ENCODE measurements at places on chromosomes 5 and 9. TPM values are rescaled to one million over a fixed set of nuclear protein-coding genes. Genes with fewer than 3 reads are reported as not detected.
A peak's percentile ranks its signal among the peaks of the same experiment; 100 is the strongest.

DNA sequence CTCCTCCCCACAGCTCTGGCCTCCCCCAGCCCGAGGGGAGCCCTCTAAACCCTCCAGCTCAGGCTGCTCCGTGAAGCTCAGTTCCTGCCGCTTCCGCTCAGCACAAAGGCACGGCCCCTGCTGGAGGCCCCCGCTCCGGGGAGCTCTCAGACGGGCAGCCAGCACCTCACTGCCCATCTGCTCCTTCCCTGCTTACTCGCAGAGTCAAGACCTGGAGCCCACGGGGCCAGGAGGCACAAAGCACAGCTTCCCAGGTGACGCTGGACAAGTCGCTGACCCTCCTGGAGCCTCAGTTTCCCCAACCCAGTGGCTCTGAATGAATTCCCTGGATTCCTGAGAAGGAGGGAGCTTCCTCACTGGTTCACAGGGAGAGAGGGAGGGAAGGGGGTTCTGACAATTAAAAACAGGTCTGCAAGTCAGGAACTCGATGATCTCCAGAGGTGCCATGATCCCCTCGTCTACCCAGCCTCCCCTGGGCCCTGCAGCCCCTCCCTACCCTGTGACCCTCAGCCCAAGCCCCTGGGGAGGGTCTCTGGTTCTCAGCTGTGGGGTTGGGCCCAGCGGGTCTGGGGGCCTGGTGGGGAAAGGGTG, 36.2 kb downstream of the VAV2 start:
- no peak for DNase-seq
- H3K27me3 ChIP-seq: peaks cover 4% of the 10 kb centered on the region
- no peak overlapping the region for H3K4me3 ChIP-seq
- peak overlapping the region; percentile 58 for H3K27ac ChIP-seq

GRCh38 chr5:109496112-109496511, 86.3 kb upstream of the PJA2 start:
- H3K27ac ChIP-seq: no peak overlapping the region
- no peaks in the 10 kb centered on the region for H3K36me3 ChIP-seq
- H3K4me1 ChIP-seq: no peaks in the 10 kb centered on the region

SHROOM1 gene
- 8.3 TPM for total RNA-seq

DNA sequence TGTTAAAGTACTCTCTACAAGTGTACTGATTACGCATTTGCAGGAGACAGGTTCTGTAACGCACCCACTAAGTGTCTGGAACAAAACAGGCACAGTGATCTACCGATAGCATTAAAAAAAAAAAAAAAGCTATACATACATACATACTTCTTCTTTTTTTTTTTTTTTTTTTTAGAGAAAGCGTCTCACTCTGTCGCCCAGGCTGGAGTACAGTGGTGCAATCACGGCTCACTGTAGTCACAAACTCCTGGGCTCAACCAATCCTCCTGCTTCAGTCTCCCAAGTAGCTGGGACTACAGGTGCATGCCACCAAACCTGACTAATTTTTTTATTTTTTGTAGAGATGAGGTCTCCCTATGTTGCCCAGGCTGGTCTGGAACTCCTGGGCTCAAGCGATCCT, 7.6 kb downstream of the KIF24 start:
- H3K4me3 ChIP-seq: no peak overlapping the region
- no peaks in the 10 kb centered on the region for H3K27me3 ChIP-seq
- no peak for DNase-seq
- H3K27ac ChIP-seq: no peak overlapping the region
- peaks cover 4% of the 10 kb centered on the region for H3K4me1 ChIP-seq
- peaks cover under 1% of the 10 kb centered on the region for H3K36me3 ChIP-seq

GRCh38 chr9:77898864-77899263, 132.7 kb downstream of the GNAQ start:
- DNase-seq: no peak
- H3K27me3 ChIP-seq: no peaks in the 10 kb centered on the region
- H3K4me1 ChIP-seq: peaks cover 37% of the 10 kb centered on the region

- no peak for DNase-seq
- H3K27me3 ChIP-seq: no peaks in the 10 kb centered on the region
- no peak overlapping the region for H3K27ac ChIP-seq
- H3K4me3 ChIP-seq: no peak overlapping the region
- H3K36me3 ChIP-seq: no peaks in the 10 kb centered on the region
Measured at GRCh38 chr5:33312571-33313549, 127.9 kb upstream of the TARS1 start.

DNA sequence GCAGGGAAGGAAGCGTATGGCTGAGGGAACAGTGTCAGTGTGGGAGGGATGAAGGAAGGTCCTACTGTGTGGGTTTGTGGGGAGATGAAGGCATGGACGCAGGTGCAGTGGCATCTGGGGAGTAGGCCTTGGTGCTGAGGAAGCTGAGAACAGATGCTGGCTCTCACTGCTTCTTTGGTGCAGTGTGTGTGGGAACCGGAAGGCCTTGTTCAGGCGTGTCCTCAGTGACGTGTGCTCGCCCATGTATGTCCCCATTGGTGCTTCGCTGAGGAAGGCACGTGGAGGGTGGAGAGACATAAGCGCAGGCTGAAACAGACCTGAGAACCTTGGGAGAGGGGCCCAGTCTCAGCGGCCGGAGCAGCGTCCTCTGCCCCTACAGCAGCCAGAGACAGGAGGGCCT, 18.7 kb downstream of the ADAMTS13 start:
- H3K27me3 ChIP-seq: peaks cover 1% of the 10 kb centered on the region
- no peak overlapping the region for H3K27ac ChIP-seq
- no peaks in the 10 kb centered on the region for H3K4me1 ChIP-seq
- no peak overlapping the region for H3K4me3 ChIP-seq
- no peak for DNase-seq
- no peaks in the 10 kb centered on the region for H3K36me3 ChIP-seq

KIF24 gene
- total RNA-seq: 6.1 TPM

DNA sequence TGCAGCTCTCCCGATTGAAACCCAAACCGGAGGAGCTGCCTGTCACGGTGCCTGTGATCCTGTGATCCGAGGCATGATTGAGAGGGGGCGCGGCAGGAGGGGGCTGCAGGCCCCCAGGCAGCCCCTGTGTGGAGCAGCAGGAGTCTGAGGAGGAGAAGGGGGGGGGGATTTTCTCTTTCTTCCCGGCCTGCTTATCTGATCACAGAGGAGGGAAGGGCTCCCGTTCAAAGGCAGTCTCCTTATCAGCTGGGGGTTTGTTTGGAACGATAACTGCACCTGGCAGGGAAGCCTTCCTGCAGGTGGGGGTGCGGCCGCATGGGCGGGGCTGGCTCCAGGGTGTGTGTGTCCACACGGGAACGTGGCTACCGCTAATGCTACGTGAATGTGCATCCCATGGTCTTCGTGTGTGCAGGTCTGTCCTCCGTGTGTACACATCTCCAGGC, 38.4 kb downstream of the LMX1B start:
- no peak for DNase-seq
- H3K4me1 ChIP-seq: no peaks in the 10 kb centered on the region
- no peak overlapping the region for H3K27ac ChIP-seq
- no peaks in the 10 kb centered on the region for H3K36me3 ChIP-seq
- no peak overlapping the region for H3K4me3 ChIP-seq

- H3K4me3 ChIP-seq: no peak overlapping the region
- no peaks in the 10 kb centered on the region for H3K4me1 ChIP-seq
- no peaks in the 10 kb centered on the region for H3K36me3 ChIP-seq
- DNase-seq: no peak
Measured at GRCh38 chr9:117392992-117393391, 21.9 kb downstream of the ASTN2 start.

INSL6 gene
- not detected for total RNA-seq

DNA sequence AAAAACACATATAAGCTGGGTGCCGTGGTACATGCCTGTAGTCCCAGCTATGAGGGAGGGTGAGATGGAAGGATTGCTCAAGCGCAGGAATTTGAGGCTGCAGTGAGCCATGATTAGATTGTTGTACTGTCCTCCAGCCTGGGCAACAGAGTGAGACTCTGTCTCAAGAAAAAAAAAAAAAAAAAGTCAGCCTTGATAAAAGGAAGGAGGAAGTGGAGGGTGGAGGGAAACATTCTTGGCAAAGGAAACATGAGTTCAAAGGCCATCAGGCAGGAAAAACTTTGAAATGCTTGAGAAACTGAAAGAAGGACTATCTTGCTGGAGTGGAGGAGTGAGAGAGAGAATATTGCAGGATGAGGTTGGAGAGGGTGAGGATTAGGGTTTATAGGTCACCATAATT, 18.3 kb upstream of the ANKHD1 start:
- H3K36me3 ChIP-seq: peaks cover 2% of the 10 kb centered on the region
- H3K4me3 ChIP-seq: no peak overlapping the region
- H3K27me3 ChIP-seq: no peaks in the 10 kb centered on the region
- no peak overlapping the region for H3K27ac ChIP-seq
- H3K4me1 ChIP-seq: peaks cover 15% of the 10 kb centered on the region

DNA sequence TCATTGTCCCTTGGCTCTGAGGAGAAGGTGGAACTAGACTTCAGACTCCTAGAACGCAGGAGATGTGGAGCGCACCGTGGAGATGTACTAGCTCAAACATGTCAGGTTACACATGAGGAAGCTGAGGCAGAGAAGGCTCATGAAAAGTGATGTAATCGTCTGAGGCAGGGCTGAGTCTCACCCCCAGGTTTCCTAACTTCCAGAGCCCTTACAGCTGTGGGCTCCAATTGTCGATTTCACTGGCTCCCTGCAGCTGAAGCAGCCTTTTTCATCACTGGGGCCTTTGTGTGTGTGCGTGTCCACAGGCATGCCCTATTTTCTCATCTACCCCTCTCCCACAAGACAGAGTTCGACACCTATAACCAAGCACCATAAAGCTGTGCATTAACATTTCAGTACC, 370.6 kb downstream of the NTRK2 start:
- H3K27ac ChIP-seq: no peak overlapping the region
- DNase-seq: no peak
- no peaks in the 10 kb centered on the region for H3K36me3 ChIP-seq
- no peaks in the 10 kb centered on the region for H3K4me1 ChIP-seq
- H3K4me3 ChIP-seq: no peak overlapping the region

CDKN2B-AS1 gene
- 1.2 TPM for total RNA-seq

- no peaks in the 10 kb centered on the region for H3K36me3 ChIP-seq
- no peak for DNase-seq
- H3K27me3 ChIP-seq: peaks cover 6% of the 10 kb centered on the region
- no peak overlapping the region for H3K27ac ChIP-seq
- H3K4me1 ChIP-seq: no peaks in the 10 kb centered on the region
Measured at GRCh38 chr5:172315587-172316493, 32.3 kb upstream of the UBTD2 start.

DNA sequence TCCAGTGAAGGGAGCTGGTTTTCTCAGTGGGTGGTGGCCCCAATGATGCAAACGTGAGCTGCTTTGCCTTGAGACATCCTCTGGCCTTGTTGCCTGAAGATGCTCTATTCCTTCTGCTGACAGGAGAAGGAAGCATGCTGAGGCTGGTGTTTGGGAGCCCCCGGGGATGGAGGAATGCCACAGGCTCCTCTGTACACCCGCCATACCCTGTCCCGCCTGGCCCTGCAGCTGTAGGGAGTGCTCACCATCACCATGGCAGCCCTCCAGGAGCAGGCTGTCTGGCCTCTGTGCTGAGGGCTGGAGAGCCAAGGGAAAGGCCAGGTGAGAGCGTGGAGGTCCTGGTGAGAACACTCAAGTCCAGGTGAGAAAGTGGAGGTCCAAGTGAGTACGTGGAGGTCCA, 134.4 kb downstream of the MRPL36 start:
- H3K36me3 ChIP-seq: no peaks in the 10 kb centered on the region
- H3K4me1 ChIP-seq: no peaks in the 10 kb centered on the region
- H3K27ac ChIP-seq: no peak overlapping the region
- no peak for DNase-seq
- no peak overlapping the region for H3K4me3 ChIP-seq

DNA sequence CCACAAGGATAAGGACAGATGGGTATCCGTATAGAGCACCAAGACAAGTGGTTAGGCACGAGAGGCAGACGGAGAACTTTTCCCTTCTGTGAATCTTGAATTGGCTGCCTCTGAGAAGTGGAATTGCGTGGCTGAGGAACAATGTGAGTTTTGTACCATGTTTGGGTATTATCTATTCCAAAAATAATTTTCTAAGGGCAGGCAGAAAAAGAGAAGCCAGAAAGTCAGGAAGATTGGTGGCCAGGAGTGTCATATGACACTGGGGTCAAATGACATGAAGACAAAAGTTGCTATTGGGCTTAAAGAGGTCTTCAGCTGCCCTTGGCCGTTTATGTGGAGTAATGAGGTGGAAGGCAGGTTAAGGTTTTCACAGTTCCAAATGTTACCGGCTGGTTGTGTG, 14.5 kb downstream of the HABP4 start:
- peaks cover 3% of the 10 kb centered on the region for H3K4me1 ChIP-seq
- H3K27ac ChIP-seq: no peak overlapping the region
- H3K36me3 ChIP-seq: peaks cover 21% of the 10 kb centered on the region
- DNase-seq: no peak
- H3K27me3 ChIP-seq: no peaks in the 10 kb centered on the region

GRCh38 chr9:16720386-16720785, 150.1 kb downstream of the BNC2 start:
- H3K27ac ChIP-seq: no peak overlapping the region
- H3K4me3 ChIP-seq: no peak overlapping the region
- no peak for DNase-seq
- H3K4me1 ChIP-seq: no peaks in the 10 kb centered on the region

DNA sequence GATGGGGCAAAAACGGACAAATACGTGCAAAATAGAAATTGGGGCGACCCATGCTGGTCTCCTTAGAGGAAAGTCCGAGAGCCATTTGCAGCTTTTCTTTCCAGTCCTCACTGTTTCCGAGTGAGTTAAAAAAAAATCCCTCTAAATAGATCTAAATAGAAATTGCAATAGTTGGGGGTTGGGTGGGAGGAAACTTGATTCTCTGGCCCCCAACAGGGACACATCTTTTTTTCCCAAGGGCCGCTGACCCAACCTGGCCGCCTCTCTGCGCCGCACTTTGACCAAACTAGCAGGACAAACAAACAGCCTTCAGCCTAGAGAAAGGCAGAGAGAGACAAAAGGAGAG, 2.8 kb upstream of the NKX2-5 start:
- no peak for DNase-seq
- no peaks in the 10 kb centered on the region for H3K36me3 ChIP-seq
- H3K4me1 ChIP-seq: peaks cover 20% of the 10 kb centered on the region
- peaks cover 94% of the 10 kb centered on the region for H3K27me3 ChIP-seq
- peak overlapping the region; percentile 76 for H3K27ac ChIP-seq

GRCh38 chr9:134344068-134344799, 18.0 kb downstream of the RXRA start:
- no peak for DNase-seq
- H3K36me3 ChIP-seq: no peaks in the 10 kb centered on the region
- peaks cover 2% of the 10 kb centered on the region for H3K27me3 ChIP-seq
- H3K4me1 ChIP-seq: no peaks in the 10 kb centered on the region

DNA sequence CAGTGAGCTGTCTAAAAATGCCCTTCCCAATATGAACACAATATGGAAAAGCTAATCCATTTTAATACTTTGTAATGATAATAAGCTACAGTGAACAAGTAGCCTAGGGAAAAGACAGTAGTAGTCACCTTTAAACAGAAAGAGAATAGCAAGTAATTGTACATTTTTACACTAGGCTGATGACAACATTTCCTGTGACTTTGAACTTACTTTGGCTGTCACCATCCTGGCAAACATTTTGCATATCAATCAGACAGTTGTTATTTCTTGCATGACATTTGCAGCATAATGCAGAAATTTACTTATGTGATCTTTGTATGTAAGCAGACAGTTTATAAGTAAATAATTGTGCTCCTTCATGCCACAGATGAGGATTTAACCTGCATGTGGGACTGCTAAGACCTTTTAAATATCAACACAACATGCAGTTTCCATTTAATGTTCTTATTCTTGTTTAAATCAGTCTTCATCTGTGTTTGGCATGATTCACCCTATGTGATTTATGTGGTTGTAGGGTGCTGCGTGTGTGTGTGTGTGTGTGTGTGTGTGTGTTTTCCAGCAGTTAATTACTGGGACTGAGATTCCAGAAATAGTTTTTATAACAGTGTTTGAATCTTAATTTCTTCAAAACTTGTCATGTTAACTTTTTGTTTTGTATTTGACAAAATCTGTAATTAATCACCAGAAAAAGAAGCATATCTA, 997.1 kb upstream of the ARRDC3 start:
- H3K4me3 ChIP-seq: no peak overlapping the region
- H3K27ac ChIP-seq: no peak overlapping the region
- no peaks in the 10 kb centered on the region for H3K27me3 ChIP-seq
- no peak for DNase-seq
- H3K36me3 ChIP-seq: no peaks in the 10 kb centered on the region

MLANA gene
- total RNA-seq: not detected

Measured in activated T-helper 1 cell treated with anti-CD3 and anti-CD28 coated beads, Interleukin-12 subunit alpha, Interleukin-12 subunit beta, Interleukin-2, Interleukin-4 antibody, amounts not matched to agents 30 ng/mL and 10 ng/mL and 1 ng/mL, durations not matched to agents 14 hours and 24 hours and 36 hours (primary cell).